ENCODE measurements at places on chromosomes 6 and 20.

DNA sequence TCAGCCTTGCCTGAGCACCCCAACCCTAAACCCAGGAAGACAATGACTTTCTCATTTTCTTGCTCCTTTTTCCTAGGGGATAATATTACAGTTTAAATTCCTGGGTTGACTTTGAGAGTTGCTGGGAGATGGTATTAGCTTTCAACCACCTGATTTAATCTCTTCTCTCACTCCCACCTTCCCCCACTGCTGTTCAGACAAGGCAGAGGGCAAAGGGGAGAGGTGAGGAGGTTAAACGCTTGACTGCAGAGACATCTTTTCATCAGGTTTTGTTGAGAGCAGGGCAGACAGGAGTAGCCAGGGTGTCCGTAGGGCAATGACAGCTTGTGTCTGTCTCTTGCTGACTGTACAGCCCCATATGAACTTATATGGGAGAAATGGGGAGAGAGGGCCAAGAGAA is 811.2 kb downstream of the MAFB start:
- no peak for DNase-seq

- no peak for DNase-seq
Observed at GRCh38 chr6:124254941-124255685, 451.4 kb downstream of the NKAIN2 start.

GRCh38 chr20:53672484-53673129 is 79.0 kb upstream of the ZNF217 start:
- DNase-seq: no peak

GRCh38 chr6:46048646-46049297 is 33.1 kb upstream of the CLIC5 start:
- DNase-seq: no peak

- DNase-seq: no peak
Observed at GRCh38 chr6:113854531-113855499, 2.3 kb upstream of the MARCKS start.

- DNase-seq: no peak
Observed at GRCh38 chr6:159533568-159533967, 159.5 kb downstream of the SOD2 start.

GRCh38 chr20:48618631-48619030 is 209.2 kb downstream of the PREX1 start:
- no peak for DNase-seq

GRCh38 chr20:46895906-46896242 is 1.2 kb downstream of the EYA2 start:
- no peak for DNase-seq

GRCh38 chr20:44629542-44629941 is 22.0 kb downstream of the ADA start:
- DNase-seq: no peak

GRCh38 chr20:24785141-24786110 is 163.6 kb upstream of the CST7 start:
- no peak for DNase-seq

- DNase-seq: no peak
Observed at GRCh38 chr20:17614176-17614811, 44.4 kb downstream of the DSTN start.

DNA sequence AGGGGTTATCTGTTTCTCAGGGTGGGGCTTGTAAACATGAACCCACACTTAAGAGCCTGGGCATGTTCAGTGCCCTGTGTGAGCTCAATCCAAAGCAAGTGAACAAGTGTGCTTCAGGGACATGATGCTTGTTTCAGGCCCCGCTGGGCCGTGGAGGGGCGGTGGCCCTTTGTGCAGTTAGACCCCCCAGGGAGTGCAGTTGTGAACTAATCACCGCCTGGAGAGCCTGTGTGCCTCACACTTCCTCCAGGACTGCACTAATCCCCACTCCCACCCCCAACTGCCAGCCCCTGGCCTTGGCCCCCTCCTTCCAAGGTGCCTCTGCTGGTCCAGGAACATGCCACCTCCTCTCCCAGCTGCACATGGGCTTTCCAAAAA is 58.1 kb downstream of the RREB1 start:
- no peak for DNase-seq

- DNase-seq: no peak
Observed at GRCh38 chr20:45153147-45153546, 21.6 kb upstream of the PI3 start.

GRCh38 chr20:1830240-1830639 is 65.0 kb upstream of the SIRPA start:
- no peak for DNase-seq

GRCh38 chr6:107750176-107750797 is 73.8 kb downstream of the SCML4 start:
- DNase-seq: no peak

DNA sequence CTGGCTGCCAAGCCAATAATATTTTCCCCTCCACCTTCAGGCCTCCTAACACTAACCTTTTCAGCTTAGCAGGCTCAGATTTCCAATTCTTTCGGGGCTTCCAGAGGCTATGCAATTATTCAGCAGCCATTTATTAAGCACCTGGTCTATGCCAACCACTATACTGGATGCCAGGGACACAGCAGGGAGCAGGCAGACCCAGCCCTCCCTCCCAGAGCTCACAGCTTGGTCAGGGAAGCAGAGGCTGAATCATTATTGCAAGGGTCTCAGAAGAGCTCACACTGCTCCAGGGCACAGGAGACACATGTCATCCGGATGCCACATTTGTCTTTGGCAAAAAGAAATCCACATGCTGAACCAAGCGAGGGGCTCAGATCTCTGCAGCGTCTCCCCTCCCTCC is 1.3 kb downstream of the BPIFB1 start:
- DNase-seq: no peak

DNA sequence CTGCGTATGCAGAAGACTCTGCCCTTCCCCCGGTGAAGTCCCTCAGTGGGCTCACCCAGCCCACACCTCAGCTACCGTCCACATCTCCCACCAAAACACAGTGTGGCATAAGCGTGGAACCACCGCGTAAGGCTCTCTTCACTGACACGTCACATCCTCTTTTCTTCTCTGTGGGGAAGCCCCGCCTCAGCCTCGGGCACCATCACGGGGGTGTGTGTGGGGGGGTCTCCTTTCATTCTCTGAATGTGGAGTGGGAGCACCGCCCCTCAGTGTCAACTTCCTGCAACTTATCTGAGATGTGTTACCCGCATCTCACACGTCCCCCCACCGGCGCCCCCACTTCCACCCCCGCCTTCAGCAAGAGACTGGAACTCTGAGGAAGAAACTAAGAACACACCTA is 388.4 kb upstream of the JARID2 start:
- DNase-seq: peak; percentile 64

GRCh38 chr20:15597306-15597705 is 975.9 kb downstream of the KIF16B start:
- no peak for DNase-seq

- peak; percentile 99 for DNase-seq
Observed at GRCh38 chr20:1325173-1326030, 3.5 kb downstream of the SDCBP2 start.

DNA sequence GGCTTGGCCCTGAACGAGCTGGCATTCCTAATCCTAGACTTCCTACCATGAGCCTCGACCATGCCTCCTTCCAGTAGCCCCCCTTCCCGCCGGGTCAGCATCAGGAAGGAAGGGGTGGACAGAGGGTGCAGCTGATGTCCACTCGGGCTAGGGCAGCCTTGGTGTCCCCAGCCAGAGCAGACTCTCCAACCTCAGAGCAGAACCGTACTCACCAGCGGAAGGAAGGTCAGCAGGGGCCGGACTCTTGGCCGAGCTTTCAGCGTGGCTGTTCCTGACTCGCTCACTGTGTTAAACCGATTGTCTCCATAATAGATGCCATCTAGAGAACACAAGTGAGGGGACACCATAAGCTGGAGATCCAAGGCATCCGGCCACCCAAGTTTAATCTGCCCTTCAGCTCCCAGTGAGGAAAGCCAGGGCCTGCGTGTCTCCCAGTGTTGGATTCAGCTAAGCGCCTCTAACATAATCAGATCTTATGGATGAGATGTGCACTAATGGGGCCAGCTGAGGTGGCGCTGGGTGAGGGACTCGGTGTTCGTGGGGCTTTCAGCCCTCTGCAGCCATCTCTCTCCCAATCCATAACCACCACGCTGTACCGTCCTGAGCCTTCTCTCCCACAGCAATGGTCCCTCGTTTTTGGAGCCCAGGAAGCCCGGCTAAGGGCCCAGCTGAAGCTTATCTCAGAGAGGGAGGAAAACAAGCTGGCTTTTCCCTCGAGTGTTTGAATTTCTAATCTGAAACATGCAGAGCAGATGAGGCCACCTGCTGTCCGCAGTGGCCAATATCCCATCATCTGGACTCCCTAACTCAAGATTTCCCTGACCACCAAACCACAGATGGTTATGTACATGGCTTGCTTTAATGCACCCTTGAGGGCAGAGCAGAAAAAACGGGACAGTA is 13.7 kb downstream of the C6orf132 start:
- no peak for DNase-seq

GRCh38 chr6:169502445-169502844 is 199.4 kb downstream of the WDR27 start:
- DNase-seq: no peak

DNA sequence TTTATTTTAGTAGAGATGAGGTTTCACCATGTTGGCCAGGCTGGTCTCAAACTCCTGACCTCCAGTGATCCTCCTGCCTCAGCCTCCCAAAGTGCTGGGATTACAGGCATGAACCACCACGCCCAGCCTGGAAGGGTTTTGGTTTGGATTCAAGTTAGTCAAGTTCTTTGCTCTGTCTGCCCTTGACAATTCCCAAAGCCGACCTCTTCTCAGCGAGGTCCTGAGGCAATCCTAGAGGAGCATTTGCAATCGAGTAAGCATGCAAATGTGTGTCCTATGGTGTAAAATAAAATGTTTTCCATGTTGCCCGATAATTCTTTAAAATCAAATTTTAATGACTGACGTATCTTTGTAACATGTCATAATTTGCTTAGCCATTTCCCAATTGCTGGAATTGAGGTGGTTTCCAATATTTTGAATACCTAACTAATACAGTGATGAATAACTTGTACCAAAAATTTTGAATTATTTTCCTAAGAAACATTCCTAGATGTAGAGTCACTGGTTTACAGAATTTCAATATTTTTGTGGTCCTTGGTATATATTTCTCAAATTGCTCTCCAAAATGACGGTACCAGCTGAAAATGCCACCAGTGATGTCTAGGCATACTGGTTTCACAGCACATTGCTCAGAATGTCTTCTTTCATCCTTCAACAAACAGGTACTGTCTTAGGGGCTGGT is 38.7 kb downstream of the GTF2H5 start:
- no peak for DNase-seq

DNA sequence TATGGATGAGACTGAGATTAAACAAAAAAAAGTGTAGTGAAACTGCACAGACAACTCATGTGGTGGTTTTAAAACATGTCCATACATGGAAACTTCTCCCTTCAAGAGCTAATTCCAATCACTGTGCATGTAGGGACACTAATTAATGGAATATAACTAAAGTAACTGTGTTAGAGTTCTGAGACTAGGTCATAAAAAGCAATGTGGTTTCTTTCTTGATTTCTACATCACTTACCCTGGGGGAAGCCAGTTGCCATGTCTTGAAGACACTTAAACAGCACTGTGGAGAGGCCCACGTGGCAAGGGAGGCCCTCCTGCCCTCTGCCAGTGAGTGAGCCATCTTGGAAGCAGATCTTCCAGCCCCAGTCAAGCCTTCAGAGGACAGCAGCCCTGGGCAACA is 118.2 kb upstream of the DST start:
- DNase-seq: no peak

DNA sequence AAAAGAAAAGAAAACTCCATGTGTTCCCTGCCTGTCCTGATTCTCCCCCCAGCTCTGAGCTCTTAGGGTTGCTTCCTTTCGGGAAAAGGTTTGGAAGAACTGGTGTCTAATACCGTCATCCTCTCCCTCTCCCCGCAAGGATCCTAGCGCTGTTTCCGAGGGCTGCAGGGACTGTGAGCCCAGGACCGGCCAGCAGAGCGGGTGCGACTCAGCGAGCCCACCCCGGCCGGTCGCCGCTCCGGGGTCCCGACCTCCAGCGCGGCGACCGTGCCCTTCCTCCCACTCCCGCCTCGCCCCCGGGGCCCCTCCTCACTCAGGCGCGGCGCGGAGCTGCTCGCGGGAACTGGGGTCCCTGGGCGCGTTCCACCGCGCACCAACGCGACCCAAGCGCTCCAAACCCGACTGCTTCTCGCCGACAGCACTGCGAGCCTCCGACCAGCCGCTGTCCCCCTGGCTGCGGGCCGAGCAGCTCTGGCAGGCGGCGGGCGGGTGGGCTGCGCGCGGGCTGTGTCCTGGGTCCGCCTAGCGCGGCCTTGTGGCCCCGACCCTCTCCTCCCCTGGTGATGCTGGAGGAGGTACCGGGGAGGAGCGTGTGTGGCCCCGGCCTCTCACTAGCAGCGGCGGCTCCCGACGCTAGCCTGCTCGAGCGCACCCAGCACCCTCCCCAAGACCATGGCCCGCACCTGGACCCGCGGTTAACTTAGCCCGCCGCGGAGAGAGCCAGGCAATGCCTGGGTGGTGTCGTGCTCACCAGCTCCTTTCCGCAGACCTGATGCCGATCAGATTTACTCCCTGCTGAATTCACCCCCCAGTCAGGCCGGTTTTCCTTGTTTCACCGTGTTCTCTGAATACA is at the start of gene PLA2G7:
PLA2G7 (minus strand) TSS at position 509 of the 853 bp plus-strand sequence. CDS start 12,484 bp downstream, outside the sequence.
- DNase-seq: no peak

- no peak for DNase-seq
Observed at GRCh38 chr6:128487055-128487454, 33.3 kb downstream of the PTPRK start.

DNA sequence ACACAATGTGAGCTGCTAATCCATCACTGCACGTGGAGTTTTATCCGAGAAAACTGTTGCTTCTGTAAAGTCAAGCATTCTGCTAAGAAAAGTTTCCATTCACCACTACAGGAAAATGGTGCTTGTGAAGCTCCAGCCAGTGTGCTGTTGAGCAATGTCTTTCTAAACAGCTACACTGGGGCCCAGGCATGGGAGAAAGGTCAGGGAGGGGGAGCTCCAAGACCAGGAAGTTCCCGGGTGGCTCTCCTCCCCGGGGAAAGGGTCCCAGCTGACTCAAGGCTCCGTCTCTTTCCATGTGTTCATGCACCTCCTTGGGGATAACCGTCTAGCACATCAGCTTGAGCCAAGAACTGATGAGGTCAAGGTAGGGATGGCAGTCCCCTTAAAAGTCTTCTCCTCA is 20.5 kb downstream of the RPP40 start:
- DNase-seq: no peak

DNA sequence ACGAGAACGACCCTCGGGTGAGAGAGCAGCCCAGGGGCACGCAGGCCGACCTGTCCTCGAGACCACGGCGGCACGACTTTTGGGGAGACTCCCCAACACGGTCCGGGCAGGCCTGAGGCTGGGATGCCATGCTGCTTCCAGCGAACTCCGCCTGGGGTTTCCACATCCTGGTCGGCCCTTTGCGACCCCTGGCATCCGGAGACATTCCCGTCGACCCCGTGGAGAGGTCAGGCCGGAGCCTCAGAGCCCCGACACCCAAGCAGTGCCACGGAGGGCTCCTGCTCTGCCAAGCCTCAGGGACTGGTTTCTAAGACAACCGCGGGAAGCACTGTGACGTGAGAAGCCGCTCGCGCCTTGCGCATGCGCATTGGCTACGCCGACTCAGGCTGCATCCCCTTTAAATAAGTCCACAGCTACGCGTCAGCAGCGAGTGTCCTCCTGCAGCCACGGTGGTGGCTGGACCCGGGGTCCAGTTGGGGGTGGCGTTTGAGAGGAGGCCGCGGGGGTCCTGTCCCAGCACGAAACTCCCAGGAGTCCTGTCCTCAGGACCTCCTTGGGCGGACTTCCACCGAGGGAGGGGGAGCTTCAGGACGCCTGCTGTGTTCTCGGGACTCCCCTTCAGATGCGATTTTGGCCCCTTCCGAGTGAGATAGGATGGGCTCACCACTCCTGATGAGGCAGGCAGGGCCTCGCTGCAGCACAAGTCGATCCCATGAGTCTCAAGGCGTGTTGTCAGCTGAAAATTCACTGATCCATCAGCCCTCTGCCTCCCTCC is 1089.3 kb upstream of the DEFB115 start:
- peak; percentile 15 for DNase-seq

- no peak for DNase-seq
Observed at GRCh38 chr20:63542696-63543095, 4.9 kb downstream of the SRMS start.
